WTC11 (cell line): ENCODE measurements at places on chromosomes 2 and 18. TPM values are rescaled to one million over a fixed set of nuclear protein-coding genes. Genes with fewer than 3 reads are reported as not detected.

DNA sequence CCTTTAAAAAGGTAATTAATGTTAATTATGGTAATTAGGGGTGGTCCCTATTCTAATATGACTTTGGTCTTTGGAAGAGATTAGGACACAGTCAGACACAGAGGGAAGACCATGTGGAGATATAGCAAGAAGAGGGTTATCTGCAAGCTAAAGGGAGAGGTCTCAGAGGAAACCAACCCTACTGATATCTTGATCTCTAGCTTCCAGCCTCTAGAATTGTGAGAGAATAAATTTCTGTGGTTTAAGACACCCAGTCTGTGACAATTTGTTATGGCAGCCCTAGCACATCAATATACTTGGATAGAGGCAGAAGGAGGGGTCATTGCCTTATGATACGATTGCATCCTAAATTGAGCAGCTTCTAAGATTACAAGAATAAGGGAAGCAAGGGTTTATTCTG lies 21.3 kb upstream of the NT5C1B start:
- DNase-seq, result no peak

TUBB8B gene
- total RNA-seq, result 0.94 to 1.6 TPM (median 1.2 TPM) in 3 replicates

DNA sequence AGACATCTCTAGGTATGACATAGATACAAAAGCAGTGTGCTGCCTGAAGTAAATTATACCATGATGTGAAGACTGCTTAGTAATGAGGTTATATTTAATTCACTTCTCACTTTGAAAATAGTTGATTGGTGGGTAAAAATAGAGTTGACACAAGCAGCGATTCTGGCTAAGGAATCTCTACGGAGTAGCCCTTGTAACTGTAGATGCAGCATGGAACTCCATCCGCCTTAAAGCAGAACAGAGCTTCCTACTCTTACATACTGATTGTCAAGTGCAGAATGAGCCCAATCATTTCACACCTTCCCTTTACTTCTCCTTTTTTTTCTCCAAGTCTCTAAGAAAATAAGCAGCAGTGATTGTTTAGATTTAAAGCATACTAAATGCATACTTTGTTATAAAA lies 1594.6 kb upstream of the SLC39A10 start:
- DNase-seq, result no peak

- no peak for DNase-seq
Observed at GRCh38 chr2:159637988-159638501, 21.7 kb upstream of the BAZ2B start.

GRCh38 chr2:172680436-172681068 lies 55.1 kb upstream of the RAPGEF4 start:
- DNase-seq, result no peak
